Activated T-cell treated with anti-CD3 and anti-CD28 coated beads, Interleukin-2, amount 50 U/mL, for 72 hours (primary cell): ENCODE measurements at places on chromosomes 7 and 10.
A peak's percentile ranks its signal among the peaks of the same experiment; 100 is the strongest.

- DNase-seq: no peak
Measured at GRCh38 chr7:50973814-50974213, 191.1 kb upstream of the GRB10 start.

DNA sequence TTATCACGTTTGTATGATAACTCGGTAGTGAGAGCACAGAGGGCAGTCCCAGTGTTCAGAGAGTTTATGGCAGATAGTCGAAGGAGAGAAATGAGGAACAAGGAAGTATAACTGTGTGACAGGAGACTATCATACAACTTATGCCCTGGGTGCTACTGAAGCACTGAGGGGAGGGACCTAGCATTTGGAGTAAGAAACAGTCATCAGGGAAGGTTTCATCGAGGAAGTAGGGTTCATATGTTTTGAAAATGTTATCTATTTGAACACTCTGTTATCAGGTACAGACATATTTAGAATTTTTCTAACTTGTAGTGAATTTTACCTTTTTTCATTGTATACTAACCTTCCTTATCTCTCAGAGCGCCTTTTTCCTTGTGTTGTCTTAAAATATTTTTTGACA is 1214.4 kb upstream of the C7orf33 start:
- no peak for DNase-seq

GRCh38 chr10:80202934-80203834 is 2.2 kb downstream of the ANXA11 start:
- peak; percentile 84 for DNase-seq

- no peak for DNase-seq
Measured at GRCh38 chr10:111384556-111384955, 307.7 kb downstream of the ADRA2A start.

DNA sequence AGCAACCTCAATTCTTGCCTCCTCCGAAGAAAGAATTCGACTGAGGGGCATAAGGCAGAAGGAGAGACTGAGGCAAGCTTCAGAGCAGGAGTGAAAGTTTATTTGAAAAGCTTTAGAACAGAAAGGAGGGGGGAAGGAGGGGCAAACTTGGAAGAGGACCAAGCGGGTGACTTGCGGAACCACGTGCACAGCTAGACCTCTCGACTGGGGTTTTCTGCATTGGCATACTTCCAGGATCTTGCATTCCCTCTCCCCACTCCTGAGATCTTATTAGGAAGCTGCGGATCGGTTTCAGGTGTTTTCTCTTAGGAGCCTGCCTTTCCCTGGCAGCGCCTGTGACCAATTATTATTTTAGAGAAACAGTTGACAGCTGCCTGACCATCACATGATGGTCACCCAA is 20.3 kb upstream of the CPXM2 start:
- no peak for DNase-seq

DNA sequence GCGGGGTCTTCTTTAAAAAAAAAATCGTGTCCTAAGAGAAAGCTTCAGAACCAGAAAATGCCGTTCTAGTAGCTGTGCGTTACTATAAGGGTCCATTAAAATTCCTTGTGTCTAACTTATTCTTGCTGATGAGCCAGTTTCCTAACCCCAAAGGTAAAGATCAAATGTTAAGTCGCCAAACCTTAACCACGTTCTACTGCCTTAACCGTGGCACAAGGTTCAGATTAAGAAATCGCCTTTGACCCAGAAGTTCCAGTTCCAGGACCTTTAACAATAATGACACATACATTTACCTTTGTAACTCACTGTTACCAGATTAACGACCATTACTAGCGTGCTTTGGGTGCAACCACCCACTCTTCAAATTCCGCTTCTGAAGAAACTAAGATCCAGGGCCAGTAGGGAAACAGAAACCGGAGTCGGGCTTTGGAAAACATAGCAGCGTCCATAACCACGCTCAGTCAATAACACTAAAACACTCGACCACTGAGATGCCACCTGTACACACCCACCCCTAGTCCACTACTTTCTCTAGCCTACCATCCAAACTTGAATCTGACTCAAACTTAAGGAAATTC is 620 bp downstream of the BET1 start:
- peak; percentile 6 for DNase-seq

- DNase-seq: no peak
Measured at GRCh38 chr10:60397792-60398191, 8.1 kb upstream of the ANK3 start.

DNA sequence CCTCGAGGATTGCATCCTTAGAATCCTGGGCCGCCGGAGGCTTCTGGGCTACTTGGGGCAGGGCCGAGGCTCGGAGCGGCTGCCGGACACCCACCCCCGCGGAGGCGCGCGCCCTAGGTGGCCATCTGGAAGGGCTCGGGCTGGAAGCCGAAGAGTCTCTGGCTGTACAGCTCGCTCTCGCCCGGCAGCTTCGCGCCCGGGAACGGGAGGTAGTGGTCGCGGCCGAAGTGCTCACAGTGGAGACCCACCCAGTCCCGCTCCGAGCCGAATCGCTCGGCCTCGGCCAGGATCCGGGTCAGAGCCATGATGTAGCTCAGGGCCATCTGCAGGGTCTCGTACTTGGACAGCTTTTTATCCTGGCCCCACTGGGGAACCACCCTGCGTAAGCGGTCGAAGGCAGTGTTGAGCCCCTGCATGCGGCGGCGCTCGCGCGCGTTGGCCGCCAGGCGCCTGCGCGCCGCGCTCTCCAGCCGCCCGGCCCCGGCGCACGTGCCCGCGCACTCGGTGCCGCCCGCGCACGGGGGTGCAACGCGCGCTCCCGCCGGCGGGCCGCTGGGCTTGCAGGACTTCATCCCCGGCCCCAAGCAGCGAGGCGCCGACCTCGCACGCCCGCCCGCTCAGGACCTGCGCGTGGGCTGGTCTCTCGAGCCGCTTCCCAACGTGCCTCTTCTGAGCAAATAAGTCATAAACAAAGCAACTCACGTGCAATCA is 652 bp downstream of the ATOH7 start:
- peak; percentile 61 for DNase-seq

GRCh38 chr10:28248092-28248491 is 54.8 kb downstream of the MPP7 start:
- no peak for DNase-seq
